ENCODE measurements at places on chromosomes 16 and 17.

DNA sequence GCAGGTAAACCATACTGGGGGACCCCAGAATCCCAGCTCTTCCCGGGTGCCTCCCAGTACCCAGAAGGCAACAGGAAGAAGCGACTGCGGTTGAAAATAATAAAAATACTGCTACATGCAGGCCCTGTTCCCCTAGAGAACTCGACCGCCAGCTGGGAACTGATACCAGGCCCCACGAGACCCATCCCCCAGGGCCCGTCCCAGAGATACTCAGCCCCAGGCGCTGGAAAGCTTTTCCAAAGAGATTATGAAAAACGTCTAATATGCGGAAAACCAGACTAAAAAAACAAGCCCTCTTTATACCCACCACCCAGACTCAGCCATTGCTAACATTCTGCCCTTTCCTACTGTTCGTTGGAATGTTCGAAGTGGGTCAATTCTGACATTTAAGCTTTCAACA is 12.9 kb upstream of the MEAK7 start:
- no peak for DNase-seq

DNA sequence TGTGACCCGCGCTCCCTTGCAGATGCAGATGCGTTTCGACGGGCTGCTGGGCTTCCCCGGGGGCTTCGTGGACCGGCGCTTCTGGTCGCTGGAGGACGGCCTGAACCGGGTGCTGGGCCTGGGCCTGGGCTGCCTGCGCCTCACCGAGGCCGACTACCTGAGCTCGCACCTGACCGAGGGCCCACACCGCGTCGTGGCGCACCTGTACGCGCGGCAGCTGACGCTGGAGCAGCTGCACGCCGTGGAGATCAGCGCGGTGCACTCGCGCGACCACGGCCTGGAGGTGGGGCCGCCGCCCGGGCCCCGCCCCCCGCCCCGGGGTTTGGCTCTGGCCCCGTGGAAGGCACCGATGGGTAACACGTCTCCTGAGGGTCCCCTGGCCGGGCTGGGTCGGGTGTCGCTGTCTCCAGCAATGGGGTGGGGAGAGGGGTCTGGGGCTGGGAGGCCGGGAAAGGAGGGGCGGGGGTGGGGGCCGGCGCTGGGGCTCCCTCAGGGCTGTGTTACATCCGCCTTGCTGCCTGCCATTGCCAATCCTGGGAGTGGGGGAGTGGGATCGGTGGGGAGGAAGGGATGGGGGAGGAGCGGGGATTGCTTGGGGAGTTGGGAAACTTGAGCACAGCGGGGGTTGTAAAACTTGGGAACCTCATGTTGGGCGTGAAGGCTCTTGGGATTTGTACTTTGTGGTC is 737 bp downstream of the NUDT16L1 start:
- DNase-seq: peak; percentile 57

GRCh38 chr17:74768069-74768762 is 7.9 kb downstream of the NAT9 start:
- DNase-seq: peak; percentile 86

- no peak for DNase-seq
Measured at GRCh38 chr17:2146132-2146871, 91.4 kb downstream of the HIC1 start.

GRCh38 chr16:2860826-2861567 is 3.0 kb upstream of the PRSS22 start:
- no peak for DNase-seq

DNA sequence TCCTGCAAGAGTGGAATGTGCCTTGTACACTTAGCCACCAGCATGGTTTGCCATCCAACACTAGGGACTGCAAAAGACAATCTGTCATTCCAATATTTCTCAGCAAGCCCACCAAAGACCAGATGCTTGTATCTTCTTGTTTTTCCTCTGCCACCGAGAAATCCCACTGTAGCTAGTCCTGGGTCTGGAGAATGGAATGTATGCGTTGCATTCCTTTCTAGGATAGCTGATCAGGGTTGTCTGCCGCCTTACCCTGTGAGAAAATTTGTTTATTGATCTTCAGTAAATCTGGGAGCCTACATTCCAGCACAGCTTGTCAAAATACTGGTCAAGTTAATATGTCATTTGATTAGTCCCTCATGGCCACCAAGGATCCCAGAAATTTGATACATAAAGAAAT is 28.1 kb upstream of the ADAMTS18 start:
- no peak for DNase-seq

DNA sequence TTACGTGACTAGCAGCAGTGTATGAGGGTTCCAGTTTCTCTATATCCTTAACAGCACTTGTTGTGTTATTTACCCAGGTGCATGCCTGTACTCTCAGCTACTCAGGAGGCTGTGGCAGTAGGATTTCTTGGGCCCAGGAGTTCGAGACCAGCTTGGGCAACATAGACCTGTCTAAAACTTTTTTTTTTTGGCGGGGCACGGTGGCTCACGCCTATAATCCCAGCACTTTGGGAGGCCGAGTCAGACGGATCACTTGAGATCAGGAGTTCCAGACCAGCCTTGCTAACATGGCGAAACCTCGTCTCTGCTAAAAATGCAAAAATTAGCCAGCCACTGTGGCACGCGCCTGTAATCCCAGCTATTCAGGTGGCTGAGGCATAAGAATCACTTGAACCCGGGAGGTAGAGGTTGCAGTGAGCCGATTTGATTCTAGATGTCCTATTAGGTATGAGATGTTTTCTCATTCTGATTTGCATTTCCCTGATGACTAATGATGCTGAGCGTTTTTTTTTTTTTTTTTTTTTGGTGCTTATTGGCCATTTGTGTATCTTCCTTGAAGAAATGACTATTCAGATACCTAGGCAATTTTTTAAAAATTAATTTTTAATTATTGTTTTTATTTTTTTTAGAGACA is 13.4 kb downstream of the CASC3 start:
- no peak for DNase-seq

DNA sequence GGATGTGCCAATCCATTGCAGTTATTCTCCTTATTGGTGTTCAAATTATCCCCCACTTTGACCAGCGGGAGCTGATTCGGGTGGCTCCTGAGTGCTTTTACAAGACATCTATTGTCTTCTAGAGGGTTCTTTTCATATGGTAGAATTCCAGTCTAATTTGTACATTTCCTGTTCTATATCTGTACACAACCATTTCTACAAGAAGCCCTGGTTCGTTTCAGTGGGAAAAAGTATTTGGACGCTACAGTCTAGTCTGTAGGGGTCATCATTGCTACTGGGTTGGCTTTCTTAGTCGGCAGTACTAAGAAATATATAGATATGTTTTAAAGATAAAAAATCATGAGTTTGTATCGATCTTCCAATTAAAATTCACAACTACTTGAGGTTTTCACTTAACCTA is 262.6 kb downstream of the MAP2K6 start:
- no peak for DNase-seq

- peak; percentile 84 for DNase-seq
Measured at GRCh38 chr16:56451753-56452689, 667 bp downstream of the OGFOD1 start.

Data from psoas muscle (tissue), 8 donors.